ENCODE measurements at places on chromosomes 2 and 18.

DNA sequence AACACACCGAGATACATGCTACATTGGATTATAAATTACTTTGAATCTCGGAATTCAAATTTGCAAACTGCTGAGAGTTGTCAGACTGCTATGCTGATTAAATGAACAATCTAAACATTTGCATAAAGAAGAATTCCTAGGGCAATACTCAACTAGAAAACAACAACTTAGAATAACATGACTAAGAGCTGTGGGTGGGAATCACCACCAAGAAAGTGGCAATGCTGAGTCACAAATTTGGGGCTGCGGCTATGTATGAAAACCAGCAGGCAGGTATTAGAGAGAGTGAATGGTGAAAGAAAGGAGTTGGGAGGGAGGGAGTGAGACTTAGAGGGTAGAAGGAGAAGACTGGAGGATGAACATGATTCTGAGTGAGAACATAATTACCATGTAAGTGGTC is 559.5 kb downstream of the PIK3C3 start:
- no peak for DNase-seq

GRCh38 chr2:136210455-136210805 is 92.5 kb upstream of the CXCR4 start:
- DNase-seq = no peak

DNA sequence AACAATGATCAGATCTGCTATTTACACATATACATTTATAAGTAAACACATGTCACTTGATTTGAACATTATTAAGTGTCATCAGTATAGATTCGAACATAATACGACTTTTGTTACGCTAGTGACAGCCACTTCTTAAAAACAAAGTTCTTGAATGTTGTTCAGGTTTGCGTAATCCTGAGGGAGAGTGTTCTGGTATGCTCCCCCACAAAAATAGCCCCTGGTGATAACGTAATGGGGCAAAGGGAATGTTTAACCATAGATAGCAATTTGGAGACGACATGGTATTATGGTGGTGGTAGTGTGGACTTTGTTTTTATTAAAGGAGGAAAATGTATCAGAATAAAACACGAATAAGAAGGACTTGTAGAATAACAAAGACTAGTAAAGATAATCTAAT is 90.6 kb downstream of the PLEKHM3 start:
- DNase-seq = no peak

DNA sequence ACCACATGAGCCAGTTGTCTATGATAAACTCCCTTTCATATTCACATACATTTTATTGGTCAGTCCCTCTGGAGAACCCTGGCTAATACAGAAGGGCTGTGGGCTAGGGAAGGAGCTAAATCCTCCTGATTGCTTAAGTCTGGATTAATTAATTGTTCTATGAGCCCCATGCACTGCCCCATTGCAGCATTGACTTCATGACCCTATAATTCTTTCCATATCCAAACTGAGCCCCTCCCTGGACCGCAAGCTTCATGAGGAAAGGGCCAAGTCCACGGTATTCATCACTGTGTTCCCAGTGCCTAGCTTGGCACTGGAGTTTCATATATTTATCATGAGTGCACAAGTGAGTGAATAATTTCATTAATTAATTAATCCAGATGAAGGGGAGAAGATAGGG is 124.0 kb downstream of the MBD2 start:
- no peak for DNase-seq

DNA sequence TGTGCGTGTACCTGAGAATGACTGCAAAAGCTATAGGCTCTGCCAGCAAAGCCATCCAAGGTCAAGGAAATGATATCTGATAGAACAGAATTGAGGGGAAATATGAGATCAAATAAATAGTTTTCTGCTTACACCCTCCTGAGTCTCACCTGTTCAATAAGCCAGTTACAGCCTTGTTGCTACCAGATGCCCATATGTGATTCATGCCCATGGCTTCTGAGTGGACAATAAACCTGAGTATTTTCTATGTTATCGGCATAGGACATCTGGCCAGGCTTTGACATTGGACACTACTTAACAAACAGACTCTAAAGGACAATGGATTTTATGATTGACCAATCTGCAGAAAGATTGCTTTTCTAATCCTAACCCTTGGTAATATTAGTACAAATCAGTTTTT is 297.9 kb downstream of the LRATD1 start:
- DNase-seq = no peak

- no peak for DNase-seq
Measured at GRCh38 chr18:80251700-80252099, 4.4 kb upstream of the PARD6G start.

GRCh38 chr2:195575016-195575415 is 82.0 kb upstream of the SLC39A10 start:
- no peak for DNase-seq

DNA sequence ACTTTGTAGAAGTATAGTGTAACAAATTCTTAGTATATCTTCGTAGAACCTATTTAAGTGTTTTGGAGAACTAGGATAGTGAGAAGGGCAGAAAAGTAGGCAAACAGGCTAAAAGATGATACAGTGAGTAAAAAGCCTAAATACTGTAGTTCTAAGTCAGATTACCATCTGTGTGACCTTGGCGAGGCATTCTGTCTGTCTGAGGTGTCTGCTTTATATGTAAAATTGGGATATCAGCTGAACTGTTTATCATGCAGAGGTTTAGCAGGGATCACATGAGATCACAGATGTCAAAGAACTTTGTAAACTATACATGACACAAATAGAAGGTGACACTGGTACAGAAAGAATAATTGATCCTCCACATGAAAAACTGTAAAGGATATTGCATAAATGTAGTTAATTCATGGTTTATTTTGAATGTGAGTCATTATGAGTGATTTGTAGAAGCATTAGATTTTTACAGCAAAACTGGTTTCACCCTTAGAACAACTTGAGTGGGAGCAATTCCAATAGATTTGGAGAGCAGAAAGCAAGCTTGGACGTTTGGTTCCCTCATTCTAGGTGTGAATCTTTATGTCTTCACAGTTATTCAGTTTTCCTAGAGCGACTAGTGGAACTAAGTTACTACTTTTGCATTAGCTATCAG is 41.9 kb downstream of the TAF1B start:
- DNase-seq = no peak

- DNase-seq = no peak
Measured at GRCh38 chr18:56563568-56563967, 74.8 kb downstream of the TXNL1 start.

DNA sequence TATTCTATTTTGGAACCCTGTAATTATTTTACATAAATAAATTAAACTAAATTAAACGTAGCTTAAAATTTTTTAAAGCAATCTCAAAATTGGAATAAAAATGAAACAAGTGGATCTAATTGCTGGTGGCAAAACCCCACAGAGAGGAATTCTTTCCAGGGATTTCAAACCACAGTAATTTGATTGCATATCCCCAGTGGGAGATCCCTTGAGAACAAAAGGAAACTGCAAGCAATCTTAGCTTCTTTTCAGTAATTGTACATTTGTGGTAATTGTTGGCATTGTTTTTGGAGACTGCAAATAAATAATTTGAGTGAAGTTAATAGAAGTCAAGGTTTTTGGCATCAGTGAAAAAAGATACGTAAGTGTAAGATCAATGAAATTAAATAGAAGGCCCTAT is 58.7 kb upstream of the MYCN start:
- DNase-seq = no peak

GRCh38 chr2:108833219-108833618 is 46.6 kb downstream of the CCDC138 start:
- DNase-seq = no peak

- DNase-seq = no peak
Measured at GRCh38 chr2:233426619-233427342, 72.5 kb downstream of the DGKD start.

GRCh38 chr18:11658989-11659388 is 30.1 kb upstream of the GNAL start:
- no peak for DNase-seq

GRCh38 chr2:31263636-31264190 is 29.8 kb downstream of the EHD3 start:
- DNase-seq = no peak

DNA sequence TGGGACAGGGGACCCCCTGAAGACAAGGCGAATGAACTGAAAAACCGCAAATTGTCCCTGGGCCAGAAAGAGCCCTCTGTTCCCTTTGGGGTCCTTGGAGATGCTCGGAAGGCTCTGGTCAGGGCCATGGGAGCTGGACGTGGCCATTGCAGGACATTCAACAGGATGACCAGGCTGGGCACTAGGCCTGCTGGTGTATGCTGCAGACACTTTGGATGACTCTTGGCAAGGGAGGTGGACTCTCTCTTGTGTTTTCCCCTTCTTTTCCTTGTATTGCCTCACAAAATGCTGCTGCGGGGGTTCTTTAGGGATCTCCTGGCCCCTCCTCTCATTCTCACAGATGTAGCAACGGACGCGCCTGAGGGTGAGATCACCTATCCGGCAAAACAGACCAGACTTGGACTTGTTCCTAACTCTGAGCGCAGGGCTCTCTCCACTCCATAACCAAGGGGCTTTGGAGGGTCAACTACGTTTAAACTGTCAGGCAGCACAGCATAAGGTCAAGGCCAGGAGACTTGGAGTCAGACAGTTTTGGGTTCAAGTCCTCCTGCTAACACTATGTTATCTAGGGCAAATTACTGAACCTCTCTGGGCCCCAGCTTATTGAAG is 41.8 kb upstream of the SH3RF3 start:
- no peak for DNase-seq

DNA sequence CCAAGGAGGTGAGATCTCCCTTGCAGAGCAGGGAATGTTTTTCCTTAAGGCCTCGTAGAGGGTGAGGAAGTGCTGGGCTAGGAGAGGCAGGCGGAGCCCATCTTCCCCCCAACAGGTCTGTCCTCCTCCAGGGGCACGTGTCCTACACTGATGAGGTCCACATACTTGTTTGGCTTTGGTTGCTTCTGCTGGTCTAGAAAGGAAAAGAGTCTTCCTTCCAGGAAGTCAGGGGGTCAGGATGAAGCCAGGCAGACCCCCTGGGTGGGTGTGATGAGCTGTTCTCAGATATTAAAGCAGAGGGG is 6.0 kb downstream of the SH3BP4 start:
- DNase-seq = no peak

GRCh38 chr2:187429989-187430388 is 18.1 kb downstream of the CALCRL start:
- no peak for DNase-seq

DNA sequence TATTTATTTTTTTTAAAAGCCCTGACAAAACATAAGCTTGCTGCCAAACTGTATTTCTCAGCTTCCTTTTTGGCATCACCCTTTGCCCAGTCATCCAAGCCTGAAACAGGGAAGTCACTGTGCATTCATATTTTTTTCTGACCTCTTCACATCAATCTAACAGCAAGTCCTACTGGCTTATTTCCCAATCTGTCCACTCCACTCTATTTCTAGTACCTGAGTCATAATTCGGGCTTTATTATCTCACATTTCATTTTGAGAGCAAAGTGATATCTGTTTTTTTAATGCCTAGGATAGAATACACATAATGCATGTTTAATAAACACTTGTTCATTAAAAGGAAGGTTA is 5.1 kb downstream of the HNMT start:
- peak; percentile 92 for DNase-seq

- DNase-seq = no peak
Measured at GRCh38 chr18:10274301-10274700, 180.1 kb upstream of the APCDD1 start.

DNA sequence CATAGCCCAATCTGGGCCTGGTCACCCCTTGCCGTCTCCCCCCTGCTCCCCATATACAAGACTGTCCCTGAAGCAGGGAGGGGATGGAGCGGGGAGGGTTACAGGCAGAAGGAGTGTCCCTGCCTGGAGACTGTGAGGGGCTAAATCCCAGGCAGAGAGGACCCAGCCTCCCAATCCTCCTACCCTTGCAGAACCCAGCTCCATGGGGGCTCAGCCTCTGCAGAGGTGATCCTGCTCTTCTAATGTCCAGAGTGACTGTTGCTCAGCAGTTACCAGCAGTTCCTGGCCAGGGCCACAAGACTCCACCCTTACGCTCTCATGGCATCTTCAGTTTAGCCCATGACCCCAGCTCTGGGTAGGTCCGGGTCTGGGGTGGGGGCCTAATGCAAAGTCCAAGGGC is 58.1 kb downstream of the COA5 start:
- DNase-seq = no peak

DNA sequence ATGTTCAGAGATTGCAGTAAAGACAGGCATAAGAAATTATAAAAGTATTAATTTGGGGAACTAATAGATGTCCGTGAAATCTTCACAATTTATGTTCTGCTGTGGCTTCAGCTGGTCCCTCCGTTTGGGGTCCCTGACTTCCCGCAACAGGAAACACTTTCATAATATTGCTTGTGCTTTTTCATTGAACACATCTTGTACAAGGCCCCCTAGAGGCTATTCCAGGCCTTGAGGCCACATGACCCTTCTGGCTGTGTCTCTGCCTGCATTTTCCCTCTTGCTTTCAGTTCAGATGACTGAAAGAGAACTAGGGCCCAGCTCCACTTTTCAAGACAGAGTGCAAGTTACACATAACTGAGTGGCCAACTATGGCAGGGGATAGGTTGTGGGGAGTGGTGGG is 164.1 kb downstream of the TMEM247 start:
- DNase-seq = no peak

DNA sequence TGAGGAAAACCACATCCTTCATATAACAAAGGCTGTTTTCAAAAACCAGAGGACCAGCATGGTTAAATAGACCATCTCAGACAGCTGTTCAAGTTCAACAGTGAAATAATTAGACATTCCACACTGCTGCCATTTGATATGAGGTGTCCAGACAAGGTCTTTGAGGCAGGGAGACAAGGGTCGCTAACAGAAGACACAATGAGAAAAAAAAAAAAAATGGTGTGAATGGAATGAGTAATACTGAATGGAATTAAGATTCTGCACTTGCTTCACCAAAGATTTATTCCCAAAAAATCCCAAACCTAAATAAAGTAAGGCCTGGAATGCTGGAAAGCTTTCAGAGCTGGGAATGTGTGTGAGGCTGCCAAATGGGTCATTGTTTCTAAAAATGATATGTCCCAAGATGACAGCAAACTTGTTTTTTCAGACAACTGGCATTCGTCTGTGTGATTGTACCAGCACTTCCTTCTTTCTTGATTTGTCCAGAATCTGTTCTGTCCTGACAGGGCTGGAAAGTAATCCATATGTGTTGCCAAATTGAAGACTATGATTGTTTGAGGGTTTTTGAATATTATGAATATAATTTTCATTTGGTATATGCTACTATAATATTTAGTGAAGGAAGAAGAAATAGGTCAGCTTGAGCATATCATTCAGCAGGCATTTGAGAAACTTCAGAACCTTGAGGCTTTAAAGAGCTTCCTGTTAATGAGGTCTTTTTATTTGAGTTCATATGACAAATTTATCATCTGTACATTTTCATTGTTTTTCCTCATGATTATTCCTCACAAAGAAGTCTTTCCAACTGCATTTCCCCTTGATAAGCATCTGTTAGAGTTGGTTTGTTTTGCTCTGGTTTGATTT is 85.2 kb upstream of the ITGA4 start:
- DNase-seq = no peak
